ENCODE measurements at places on chromosomes 11 and 22.

DNA sequence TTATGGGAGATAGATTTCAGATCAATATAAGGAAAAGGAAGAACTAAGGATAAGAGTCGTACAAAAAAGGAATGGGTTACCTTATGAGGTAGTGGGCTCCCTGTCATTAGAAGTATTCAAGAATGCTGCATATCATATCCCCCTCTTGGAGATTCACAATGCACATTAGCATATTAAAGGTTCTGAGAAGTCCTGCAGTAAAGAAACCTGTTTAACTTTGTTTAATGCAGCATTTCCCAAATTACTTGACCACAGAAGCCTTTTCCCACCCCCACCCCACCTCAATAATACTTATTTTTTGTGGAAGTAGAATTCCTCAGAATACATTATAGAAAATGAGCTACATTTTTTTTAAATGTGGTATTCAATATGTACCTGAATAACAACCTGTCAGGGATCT is 30.9 kb downstream of the PHF21A start:
- no peaks in the 10 kb centered on the region for H3K27me3 ChIP-seq
- H3K4me1 ChIP-seq, result no peaks in the 10 kb centered on the region
- peaks cover 5% of the 10 kb centered on the region for H3K36me3 ChIP-seq

GRCh38 chr11:75496305-75496752 is 29.4 kb downstream of the GDPD5 start:
- no peak for DNase-seq
- H3K27me3 ChIP-seq, result no peaks in the 10 kb centered on the region
- H3K4me3 ChIP-seq, result no peak overlapping the region
- no peak overlapping the region for H3K27ac ChIP-seq

DNA sequence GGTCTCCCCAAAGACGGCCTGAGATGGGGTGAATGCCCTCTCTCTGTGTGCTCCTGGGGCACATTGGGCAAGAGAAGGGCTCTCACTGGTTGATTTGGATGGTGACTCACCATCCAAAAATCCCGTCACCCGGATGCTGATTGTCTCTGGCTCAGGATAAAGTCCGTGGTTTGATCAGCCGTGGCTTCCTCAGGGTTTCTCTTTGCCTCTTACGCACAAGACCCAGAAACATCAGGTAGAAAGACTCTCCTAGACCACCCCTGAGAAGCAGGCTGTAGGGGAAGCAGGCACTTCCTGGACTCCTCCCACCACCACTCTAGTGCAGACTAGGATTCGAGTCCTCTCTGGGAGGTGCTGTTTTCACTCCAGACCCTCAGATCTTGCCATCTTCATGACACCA is 176.1 kb upstream of the NCAM1 start:
- H3K4me1 ChIP-seq, result peaks cover 20% of the 10 kb centered on the region
- H3K27ac ChIP-seq, result no peak overlapping the region
- H3K36me3 ChIP-seq, result no peaks in the 10 kb centered on the region
- peak overlapping the region; percentile 40 for H3K4me3 ChIP-seq

- H3K4me3 ChIP-seq, result no peak overlapping the region
- H3K4me1 ChIP-seq, result no peaks in the 10 kb centered on the region
- peak; percentile 70 for DNase-seq
Observed at GRCh38 chr11:60265373-60266214, 14.9 kb upstream of the MS4A4A start.

All from A673 (cell line).